ELF-1 (cell line): ENCODE measurements at places on chromosomes 2 and 18.
A peak's percentile ranks its signal among the peaks of the same experiment; 100 is the strongest.

DNA sequence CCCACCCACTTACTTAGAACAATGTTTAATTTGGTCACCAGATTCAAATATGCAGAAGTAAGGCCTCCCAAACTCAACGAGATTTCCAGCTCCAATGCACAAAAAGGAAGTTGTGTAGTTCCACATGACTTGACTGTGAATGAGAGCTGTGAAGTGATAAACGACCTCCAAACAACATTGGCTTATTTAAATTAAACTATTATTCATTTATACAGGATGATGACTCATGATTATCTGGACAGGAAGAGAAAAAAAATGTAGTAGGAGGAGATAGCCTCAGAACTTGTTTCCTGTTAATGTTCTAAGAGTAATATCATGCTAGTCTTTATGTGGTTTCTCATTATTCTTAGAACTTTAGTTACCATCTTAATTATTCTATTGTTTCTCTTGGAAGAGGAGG is 237.3 kb downstream of the C1D start:
- no peak for DNase-seq

DNA sequence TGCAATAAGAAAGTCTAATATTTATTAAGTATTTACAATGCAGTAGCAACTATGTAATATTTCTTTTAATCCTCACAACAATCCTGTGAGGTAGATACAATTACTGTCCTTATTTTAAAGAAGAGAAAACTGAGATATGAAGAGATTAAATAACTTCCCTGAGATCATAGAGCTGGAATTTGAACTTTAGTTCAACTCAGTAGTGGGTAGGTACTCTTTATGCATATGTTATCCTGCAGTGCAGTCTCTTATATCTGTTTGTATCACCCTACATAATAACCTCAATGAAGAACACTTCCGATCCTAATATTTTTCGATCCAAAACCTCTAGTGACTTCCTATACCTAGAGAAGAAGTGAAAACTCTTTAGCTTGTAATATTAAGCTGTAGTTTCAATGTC is 64.2 kb downstream of the PLA2R1 start:
- no peak for DNase-seq

DNA sequence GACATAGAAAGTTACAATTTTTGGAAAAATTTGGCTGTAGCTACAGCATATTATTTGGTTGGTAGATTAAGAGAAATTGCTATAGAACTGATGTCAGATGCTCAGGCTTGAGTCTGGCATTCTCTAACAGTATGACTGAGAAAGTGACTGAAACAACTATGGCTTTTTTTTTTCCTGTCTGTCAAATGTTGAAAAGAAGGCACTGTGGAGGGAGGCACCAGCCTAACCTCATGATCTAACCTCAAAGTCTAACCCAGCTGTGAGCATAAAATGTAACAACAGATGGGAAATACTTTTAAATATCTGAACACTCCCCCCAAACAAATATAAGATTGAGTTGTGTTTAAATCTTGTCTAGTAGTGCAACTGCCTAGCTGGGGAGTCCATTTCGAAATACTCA is 629.1 kb downstream of the LRP1B start:
- no peak for DNase-seq

DNA sequence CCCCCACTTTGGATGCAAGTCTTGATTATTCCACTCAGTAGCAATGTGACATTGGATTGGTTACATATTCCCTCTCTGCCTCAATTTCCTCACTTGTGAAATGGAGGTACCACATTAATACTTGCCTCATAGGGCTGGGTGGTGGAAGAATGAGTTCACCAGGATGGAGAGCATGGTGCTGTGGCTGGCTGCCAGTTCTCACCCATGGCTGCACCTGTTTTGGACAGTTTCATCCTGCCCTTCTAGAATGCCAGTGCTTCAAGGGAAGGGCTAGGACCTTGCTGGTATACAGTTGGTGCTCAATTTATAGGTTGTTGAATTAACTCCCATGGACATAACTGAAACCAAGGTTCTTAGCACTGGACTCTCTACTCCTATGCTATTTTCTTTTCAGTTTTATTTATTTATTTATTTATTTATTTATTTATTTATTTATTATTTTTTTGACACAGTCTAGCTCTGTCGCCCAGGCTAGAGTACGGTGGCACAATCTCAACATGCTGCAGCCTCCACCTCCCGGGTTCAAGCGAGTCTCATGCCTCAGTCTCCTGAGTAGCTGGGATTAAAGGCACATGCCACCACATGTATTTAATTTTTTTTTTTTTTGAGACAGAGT is 5.3 kb upstream of the SH3RF3 start:
- DNase-seq: no peak

DNA sequence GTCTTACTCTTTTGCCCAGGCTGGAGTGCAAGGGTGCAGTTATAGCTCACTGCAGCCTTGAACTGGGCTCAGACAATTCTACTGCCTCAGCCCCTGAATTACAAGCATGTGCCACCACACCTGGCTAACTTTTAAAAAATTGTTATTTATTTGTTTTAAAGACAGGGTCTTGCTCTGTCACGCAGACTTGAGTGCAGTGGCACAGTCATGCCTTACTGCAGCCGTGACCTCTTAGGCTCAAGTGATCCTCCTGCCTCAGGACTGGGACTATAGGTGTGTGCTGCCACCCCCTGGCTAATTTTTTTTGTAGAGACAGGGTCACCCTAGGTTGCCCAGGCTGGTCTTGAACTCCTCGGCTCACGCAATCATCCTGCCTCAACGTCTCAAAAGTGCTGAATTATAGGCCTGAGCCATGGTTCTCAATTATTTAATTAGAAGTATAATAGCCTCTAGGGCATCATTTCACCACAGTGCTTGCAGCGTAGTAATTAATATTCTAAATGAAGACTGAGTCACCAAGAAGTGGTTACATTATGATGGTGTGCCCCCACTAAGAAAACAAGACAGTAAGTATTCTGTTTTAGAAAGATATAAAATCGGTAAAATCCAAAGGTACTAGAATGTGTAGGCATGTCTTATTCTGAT is 69.6 kb downstream of the EML4 start:
- DNase-seq: peak; percentile 66

GRCh38 chr18:75477900-75478299 is 50.4 kb upstream of the SMIM21 start:
- DNase-seq: no peak

- DNase-seq: no peak
Observed at GRCh38 chr18:57480733-57481132, 45.6 kb downstream of the ONECUT2 start.

DNA sequence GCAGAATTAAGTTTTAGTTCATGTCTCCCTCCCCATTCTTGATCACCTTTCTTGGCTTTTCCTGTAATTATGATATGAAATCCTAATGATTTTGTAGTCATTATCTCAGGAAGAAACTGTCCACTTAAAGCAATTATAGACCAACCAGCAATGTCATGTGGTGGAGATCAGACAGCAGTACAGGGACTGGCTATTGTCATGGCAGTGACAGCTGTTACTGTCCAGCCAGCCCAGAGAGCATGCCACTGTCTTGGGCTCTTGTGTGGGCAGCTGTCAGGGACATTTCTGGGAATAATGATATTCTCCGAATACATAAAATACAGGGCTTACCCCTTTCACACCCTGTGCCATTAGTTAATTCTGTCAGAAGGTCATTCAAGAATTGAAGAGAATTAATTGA is 355.3 kb upstream of the RAB12 start:
- no peak for DNase-seq

GRCh38 chr2:17805166-17805565 is 11.1 kb upstream of the MSGN1 start:
- DNase-seq: no peak

- peak; percentile 21 for DNase-seq
Observed at GRCh38 chr2:144747571-144747970, 227.7 kb upstream of the ZEB2 start.

GRCh38 chr2:47300609-47301276 is 102.2 kb upstream of the MSH2 start:
- DNase-seq: no peak

DNA sequence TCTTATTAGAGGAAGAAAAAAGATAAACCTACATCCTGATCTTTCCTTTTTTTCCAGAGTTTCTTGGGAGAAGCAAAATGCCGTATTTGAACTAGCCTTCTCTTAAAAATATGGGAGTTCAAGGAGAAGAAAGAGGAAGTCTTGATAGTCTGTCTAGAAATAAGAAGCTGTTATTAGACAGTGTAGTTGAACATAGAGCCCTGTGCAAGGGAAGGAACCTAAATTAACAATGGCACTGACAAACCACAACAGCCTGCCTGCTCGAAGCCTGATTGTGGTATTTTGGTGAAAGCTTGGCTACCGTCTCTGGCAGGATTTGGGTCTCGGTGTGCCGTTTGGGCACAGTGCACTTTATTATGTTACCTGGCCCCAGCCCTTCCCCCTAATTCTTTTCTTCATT is 17.1 kb downstream of the SMARCAL1 start:
- DNase-seq: no peak

DNA sequence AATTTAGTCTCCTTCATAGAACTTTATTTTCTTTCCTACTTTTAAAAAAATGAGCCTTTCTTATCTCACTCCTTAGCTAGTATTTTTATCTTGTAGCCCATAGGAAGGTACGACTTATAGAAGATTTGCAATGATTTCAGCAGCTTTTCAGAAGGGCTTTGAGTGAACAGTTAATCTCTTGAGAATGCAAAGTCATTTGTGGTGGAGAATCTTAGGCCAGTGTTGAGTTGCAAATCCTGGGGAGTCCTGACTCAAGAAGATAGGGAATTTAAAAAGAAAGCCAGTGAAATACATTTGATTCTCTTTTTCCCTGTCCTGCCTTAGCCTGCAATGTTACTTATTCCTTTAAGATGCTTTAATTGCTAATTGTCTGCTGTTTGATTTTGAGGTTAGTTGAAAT is 33.6 kb downstream of the LYPD6 start:
- DNase-seq: peak; percentile 4

GRCh38 chr2:226977775-226978190 is 141.9 kb downstream of the RHBDD1 start:
- no peak for DNase-seq

DNA sequence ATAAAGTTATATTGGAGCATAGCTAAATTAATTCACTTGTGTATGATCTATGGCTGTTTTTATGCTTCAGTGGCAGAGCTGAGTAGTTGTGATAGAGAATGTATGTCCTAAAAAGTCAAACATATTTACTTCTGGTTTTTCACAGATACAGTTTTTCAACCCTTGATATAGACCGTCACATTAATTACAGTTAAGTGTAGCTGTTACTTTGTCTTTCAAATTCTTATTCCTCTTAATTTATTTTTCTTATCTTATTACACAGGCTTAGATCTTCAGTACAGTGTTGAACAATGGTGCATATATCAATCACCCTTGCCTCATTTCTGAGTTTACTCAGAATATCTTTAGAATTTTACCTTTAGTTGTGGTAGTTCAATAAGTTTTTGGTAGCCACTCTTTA is 12.2 kb upstream of the CYRIA start:
- DNase-seq: no peak

DNA sequence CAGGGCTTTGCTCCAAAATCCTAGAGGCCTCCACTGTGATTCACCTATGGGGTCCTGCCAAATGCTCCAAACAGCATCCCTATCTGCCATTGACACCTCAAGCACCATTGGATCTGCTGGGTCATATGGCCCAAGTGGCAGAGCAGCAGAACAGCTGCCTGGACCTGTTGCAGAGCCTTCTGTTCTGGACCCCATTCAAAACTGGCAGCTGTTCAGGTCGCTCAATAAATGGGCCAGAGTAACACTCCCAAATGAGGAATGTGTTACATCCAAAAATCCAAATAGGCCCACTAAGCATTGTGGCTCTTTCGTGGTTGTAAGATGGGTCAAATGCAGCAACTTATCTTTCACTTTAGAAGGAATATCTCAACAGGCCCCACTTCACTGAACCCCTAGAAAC is 783.6 kb downstream of the DCDC2C start:
- DNase-seq: no peak

- no peak for DNase-seq
Observed at GRCh38 chr2:217941886-217942728, 60.7 kb downstream of the TNS1 start.

DNA sequence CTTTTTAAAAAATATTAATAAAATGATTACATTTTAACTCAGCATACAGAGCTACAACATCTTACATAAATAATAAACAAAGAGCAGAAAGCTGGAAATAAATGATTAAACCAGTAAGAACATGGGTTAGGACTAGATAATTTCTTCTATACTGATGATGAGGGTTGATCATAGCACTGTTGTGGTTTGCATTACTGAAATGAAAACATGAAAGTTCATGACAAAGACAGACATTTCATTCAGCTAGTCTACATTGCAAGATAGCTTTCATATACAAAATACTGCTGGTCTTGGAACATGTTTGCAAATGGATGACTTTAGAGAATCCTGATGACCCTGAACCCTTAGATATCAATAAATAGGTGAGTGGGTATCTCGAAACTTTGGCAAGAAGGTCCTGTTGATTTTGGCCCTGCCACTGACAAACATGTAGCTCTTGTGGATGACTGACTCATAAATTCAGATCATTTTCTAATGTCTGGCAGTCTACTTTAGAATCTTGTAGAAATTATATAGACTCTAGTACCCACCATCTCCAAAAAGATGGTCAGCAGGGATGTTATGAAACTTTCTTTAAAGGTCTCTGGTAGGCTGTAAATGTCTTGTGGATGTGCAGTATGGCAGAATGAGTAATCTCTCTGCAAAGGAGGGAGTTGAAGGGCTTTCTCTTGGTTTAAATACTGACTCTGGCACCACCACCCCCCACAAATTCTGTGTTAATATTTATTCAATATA is 15.5 kb upstream of the CDC42EP3 start:
- no peak for DNase-seq

GRCh38 chr2:219658196-219658846 is 30.9 kb downstream of the SLC4A3 start:
- DNase-seq: no peak

DNA sequence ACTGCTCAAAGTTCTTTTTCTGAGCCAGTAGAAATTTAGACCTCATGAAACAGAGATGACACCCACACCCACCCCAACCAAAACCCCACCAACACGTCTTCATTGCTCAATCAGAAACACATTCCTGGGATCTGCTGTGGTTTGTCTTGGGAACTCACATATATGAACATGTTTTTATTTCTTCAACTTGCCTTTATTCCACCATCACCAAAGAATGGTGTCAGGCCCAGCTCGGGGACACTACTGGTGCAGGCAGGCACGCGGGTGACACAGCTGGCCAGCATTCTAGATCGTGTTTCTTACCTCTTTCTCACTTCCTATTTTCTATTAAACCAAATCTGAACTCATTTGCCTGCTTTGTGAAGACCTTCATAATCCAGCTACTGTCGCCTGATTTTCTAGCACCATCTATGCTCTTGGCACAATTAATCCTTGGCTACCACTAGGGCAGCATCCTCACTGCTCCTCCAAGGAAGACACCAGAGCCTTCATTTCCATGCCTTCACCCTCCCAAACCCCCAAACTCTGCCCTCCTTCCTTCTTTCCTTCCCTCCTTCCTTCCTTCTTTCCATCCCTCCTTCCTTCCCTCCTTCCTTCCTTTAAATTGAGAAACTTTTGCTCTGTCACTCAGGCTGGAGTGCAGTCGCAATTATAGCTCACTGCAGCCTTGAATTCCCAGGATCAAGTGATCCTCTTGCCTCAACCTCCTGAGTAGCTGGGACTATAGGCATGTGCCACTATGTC is 157.1 kb downstream of the BCL2 start:
- DNase-seq: no peak
